ENCODE measurements at places on chromosomes 3 and 15.

DNA sequence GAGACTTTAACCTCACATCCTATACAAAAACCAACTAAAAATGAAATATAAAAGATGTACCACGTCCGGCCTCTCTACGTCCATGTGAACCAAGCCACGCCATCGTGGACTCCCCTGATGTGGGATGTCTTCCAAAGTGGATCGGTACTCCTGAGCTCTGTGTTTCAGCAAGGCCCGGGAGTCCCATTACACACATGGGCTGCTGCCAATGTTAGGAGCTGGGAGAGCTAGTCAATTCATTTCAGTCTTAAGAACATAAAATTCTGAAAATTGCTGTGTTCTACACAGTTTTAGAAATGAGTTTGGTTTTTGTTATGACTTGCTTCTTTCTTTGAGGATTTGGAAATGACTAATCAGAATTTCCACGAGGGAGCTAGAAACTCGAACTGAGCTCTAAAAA, 131.0 kb downstream of the GABRG3 start:
- no peak for DNase-seq

DNA sequence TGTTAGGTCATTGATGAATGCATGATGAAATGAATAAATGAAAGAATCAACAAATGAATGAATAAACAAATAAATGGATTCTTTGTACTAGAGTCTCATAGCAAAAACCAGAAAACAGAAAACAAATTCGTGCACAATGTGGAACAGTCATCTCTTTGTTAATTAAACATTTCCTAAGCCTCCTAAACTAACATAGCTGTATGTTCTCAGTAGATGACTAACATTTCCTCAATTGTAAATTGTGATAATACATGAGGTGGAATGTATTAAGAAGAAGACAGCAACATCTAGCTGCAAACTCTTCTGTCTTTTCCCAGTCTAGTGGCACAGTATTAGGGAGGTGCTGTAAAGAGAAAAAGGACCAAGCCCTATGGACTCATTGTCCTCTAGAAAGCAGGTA, 1021.0 kb downstream of the MCTP2 start:
- DNase-seq: no peak

DNA sequence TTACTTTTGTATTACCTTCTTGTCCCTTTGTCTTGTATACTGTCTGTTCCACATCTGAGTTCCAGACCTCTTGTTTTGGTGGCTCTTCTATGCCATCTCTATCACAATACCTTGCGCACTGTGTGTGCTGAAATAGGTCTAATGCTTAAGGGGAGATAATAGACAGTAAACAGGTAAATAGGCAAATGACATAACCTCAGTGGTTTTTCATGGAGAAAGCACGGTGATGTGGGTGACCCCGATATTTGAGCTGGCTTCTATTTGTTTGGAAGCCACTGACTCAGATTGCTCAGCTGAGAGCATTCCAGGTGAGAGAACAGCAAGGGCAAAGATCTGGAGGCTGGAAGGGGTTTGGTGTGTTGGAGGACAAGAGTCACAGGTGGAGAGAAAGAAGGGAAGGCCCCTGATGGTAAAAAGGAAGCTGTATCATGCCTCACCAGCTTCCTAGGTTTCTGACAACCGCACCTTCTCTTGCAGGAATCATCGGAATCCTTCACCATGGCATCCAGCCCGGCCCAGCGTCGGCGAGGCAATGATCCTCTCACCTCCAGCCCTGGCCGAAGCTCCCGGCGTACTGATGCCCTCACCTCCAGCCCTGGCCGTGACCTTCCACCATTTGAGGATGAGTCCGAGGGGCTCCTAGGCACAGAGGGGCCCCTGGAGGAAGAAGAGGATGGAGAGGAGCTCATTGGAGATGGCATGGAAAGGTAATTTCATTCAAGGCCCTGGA, 795 bp downstream of the MCM2 start:
- DNase-seq: no peak

DNA sequence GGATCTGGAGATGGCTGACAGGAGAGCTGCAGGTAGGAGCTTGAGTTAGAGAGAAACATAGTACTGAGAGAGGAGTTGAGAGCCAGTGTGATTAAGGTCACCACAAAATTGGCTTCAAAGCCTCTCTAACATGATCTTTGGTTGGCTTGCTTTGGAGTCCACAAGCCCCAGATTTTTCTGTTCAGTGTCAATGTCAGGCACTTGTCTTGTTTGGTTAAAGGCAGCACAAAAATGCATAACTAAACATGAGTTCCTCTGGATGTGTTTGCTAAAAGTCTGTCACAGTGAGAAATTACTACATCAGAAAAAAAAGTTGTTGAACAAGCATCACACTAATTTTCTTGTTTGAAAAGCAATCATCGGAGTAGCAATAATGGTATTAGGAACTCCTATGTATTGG, 440.5 kb downstream of the NTRK3 start:
- DNase-seq: no peak

DNA sequence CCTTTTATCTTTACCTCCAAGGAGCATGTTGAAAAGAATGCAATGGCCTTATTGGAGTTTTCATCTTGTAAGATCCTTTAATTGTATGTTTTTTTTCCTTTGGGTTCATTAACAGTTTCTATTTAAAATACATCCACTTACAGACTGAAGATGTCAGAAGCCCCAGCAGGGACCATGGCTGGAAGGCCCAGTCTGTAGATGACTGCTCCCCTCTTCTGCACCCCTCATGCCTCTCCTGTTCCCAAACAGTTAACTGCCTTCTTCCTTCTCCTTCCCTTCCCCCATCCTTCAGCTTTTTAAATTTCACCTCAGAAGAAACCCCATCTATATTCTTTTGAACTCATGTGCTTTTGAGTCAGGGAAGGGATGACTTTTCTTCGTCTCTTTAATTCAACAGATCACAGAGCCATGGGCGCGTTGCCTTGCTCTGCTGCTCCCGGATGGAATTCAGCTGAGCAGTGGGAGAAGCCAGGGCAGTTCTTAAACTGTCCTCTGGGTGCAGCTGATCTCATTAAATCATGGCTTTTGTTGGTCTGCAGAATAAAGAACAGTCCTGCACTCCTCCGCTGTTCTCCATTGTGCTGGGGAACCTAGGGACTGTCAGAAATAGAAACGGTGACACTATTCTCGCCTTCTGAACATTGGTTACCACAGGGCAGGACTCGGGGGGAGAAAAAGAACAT, 71.5 kb upstream of the EIF1B start:
- no peak for DNase-seq

DNA sequence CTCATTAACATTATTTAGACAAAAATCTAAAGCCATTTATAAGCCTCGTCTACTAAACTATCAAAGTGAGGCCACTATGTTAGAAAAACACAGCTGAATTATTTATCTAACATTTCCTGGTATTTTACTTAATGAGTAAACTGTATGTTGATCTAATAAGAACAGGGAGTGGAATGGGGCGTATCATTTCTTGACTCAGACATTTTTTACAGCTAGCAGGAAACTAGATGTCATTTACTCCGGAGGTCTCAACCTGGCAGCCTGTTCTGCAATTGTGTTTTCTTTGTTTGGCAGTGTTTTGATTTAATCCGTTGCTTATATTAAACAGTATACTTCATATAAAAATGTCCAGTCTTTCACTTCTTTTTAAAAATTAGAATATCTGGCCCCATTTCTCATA, 79.1 kb upstream of the ABI3BP start:
- no peak for DNase-seq
